DMS153 (cell line): ENCODE measurements at places on chromosomes 11 and 22.

GRCh38 chr22:19378344-19378674 lies 53.2 kb downstream of the HIRA start:
- no peak for DNase-seq

GRCh38 chr11:35352077-35352888 lies 67.1 kb downstream of the SLC1A2 start:
- DNase-seq = no peak

GRCh38 chr11:83057721-83058120 lies 14.0 kb downstream of the RAB30 start:
- no peak for DNase-seq

- DNase-seq = no peak
Measured at GRCh38 chr11:8035200-8035855, 45.7 kb upstream of the TUB start.

DNA sequence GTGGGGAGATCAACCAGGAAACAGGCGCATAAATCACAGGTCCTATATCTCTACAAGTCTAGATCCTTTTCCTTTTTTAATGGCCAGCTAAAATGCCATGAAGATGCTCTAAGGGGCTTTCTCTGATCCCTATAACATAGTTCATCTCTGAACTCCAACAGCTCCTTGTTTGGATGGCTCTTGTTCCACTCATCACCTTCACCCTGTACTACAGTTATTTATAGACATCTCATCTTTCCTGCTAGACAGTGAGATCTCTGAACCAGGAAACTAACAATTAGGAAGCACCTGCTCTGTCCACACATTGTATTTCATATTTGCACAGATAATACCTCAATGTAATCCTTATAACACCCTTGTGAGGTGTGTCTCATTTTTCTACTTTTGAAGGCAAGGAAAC lies 31.6 kb downstream of the KCNA4 start:
- DNase-seq = no peak

DNA sequence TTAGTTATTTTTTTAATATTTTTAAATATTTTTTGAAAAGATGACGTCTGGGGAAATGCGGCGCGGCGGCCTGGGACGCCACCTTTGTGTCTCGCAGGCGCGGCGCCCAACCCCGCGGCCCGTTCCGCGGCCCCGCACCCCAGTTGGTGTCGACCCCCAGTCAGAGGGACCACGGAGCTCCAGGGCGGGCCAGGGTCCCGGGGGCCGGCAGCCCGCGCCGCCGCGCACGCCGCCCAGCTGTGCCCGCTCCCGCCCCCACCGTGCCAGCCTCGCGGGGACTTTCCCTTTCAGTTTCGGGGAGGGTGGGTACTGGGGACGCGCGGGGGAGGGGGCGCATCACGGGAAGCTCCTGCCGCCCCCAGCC lies 1.6 kb downstream of the CCND1 start:
- no peak for DNase-seq

DNA sequence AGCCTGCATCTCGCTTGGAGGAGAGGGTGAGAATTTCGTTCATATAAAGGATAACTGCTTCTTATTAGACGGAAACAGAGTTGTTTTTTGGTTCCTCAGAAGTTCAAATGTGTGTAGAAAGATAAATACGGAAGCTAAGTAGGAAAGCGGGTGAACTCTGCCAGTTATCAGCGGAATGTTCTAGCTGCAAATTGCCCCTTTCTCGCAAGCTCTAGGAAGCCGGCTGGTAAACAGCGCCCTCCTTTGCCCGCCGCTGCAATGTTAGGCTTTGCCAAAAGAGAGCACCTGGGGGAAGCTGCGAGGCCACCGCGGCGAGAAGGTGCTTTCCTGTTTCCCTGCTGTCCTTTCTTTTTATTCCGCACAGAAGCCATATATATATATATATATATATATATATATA lies 67.0 kb downstream of the IGLL5 start:
- DNase-seq = no peak

GRCh38 chr11:82901922-82902485 lies 468 bp downstream of the DDIAS start:
- no peak for DNase-seq

GRCh38 chr11:7019500-7020182 lies 505 bp downstream of the ZNF214 start:
- DNase-seq = no peak

DNA sequence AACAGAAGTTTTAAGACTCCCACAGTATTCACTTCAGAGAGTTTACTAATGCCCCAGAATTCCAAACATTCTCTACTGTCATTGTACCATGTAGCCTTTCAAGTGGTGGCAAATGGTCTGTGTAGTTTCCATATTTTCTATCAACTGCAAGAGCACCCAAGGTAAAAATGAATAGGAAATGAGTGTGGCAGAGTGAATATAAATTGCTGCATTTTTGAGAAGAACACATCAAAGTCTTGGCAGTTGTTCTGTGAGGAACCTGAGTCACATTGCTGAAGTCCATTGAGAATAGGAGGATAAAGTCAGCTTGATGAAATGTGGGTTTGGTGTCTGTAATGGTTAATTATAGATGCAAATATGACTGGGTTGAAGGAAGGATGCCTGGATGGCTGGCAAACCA lies 193.6 kb downstream of the AASDHPPT start:
- no peak for DNase-seq
